ENCODE measurements at places on chromosomes 16 and 17.

- no peak for DNase-seq
Observed at GRCh38 chr17:21129023-21129681, 2.4 kb downstream of the DHRS7B start.

DNA sequence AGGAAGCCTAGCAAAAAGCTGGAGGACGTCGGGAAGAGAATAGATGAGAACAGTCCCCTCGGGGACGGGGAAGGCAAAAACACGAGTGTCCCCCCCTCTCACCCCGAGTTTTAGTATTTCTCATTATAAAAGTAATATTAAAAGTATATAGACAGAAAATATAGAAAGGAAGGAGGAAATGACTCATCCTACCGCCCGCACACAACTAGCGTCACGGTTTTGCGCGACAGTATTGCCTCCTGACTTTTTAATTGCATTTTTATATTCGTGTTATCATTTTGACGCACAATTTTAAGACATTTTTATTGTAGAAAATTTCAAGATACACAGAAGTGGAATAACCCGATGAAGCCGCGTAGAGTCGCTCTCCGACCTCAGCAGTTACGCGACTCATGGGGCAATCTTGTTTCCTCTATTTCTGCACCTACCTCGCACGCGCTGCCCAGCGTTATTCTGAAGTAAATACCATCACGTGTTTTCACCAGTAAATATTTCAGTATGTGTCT is 652 bp upstream of the SLC25A19 start:
- DNase-seq, result peak; percentile 72

DNA sequence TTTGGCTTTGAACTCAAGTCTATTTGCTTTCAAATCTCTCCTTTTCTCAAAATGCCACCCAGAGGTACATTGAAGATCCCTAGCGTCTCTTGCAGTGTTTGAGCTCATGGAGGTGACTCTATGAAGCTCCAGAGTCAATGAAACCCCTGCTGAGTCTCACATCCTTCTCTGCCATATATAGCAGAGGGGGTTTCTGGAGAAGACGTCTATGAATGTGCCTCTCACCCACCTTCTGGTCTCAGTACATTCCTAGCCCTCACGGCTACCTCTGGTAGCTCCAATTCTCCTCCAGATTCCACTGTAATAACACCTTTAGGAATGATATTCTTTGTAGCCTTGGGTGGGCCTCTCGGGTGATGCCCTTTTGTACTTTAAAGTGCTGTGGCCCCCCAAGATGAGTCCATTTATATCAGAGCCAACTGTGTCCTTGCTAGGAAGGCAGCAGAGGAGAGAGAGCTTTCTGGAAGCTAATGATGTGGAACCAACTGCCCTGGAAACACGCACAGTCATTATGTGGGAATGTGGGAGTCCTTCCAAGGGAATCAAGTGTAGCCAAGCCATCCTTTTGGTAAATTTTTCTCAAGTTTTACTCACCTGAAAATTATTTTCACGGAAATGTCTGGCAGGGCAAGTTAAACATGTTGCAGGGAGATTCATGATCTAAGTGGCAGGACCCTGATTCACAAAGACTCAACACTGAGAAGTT is 123.4 kb downstream of the ASIC2 start:
- DNase-seq, result no peak

GRCh38 chr17:15398736-15399331 is 57.4 kb upstream of the TEKT3 start:
- DNase-seq, result no peak

- DNase-seq, result peak; percentile 21
Observed at GRCh38 chr16:46911038-46911437, 26.9 kb downstream of the GPT2 start.

GRCh38 chr17:7644775-7645174 is 6.0 kb upstream of the ATP1B2 start:
- DNase-seq, result peak; percentile 32

DNA sequence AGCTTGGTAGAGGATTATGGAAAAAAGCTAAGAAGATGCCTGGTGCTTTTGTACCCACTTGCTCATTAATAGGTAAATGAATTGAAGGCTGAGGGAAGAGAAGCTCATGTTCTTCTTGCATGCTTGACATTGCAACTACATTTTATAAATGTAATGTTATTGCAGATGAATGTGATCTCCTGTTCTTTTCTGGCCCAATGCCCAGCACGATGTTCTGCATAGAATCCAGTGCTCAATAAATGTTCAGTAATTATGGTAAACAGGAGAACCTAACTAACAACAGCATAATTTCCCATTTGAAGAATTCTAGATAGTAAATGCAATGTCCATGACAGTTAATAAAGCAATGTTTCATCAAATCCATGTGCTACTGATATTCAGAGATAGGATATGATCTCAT is 638.2 kb upstream of the SOX9 start:
- no peak for DNase-seq

DNA sequence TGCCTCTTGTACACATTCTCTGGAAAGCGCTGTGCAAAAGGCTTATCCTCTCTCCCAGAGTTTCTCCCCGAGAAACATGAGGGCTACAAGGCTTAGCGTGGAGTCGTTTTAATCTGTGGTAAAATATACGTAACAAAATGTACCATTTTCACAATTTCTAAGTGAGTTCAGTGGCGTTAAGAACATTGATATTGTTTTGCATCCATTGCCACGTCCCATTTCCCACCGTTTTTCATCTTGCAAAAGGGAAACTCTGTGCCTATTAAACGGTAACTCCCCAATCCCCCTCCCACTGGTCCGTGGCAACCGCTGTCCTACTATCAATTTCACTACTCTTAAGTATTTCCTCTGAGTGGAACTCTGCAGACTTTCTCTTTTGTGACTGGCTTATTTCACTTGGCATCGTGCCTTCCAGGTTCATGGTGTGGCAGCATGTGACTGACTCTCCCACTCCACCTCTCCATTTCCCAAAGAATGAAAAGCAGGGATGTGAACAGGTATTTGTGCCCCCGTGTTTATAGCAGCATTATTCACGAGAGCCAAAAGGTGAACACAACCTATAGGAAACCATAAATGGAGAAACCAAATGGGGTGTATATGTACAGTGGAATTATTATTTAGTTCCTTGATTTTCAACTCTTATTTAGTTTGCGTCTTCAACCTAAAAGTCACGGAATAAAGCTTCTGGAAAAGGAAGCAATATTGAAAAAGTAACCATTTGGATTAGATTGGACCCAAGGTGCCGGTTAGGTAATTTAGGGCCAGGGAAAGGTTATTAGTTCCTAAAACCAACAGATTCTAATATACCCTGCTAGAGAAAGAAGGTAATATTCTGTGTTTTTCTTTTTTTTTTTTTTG is 1.1 kb upstream of the USP32 start:
- peak; percentile 64 for DNase-seq

DNA sequence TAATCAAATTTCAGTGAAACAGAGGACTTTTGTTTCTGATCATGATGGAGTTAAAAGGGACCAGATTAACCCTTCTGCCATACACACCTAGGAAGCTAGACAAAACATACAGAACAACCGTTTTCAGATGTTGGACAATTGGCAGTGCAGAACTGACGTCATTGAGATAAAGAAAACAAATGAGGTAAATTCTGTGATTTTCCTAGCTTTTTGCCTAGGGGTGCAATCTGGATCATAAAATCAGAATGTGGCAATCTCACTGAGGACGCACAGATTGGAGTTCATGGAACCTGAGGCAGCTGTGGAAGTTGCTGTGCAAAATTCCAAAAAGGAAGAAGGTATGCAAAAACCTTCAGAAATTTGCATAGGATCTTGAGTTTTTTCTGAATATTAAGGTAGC is 15.0 kb upstream of the USP32 start:
- DNase-seq, result no peak

DNA sequence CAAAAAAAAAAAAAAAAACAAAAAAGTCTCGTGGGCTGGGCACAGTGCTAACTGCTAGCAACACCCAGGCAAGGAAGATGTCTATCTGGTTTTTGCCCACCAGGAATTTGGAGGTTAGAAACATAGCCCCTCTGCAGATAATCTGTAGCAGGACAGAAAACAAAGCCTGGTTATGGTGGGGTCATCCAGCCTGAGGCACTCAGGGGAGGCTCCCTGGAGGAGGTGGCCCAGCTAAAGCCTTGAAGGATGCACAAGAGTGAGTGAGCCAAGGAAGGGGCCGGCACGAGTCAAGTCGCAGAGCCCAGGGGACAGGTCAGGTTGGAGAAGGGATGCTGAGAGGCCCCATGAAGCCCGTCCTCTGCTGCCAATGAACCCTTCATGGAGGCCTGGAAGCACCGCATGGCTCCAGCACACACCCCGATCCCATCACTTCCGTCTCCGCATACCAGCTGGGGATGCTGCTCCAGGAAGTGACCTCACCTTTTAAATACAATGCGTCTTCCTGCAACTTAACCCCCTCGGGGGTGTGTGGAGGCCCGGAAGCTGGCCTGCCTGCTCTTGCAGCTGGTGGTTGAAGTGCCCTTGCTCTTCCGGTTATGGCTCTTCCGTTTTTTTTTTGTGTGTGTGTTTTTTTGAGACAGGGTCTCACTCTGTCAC is 86.5 kb downstream of the ENGASE start:
- DNase-seq, result peak; percentile 55

DNA sequence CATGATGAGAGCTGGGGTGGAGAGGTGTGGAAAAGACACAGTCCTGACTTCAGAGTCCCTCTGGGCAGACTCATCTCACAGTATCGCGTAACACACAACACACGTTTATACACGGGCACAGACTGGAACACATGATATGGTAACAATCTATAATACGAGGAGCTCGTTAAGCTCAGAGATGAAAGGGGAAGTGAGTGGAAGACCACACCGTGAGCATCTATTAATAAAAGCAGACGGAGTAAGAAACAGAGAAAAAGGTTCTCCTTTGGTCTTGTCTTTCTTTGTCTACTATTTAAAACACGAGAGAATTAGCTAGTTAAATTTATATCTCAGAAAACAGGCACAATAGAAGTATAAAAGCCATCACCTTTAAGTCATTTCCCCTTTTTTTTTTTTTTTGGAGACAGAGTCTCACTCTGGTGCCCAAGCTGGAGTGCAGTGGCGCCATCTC is 13.5 kb downstream of the ANKRD11 start:
- DNase-seq, result no peak

GRCh38 chr17:31198026-31198425 is 99.0 kb downstream of the OMG start:
- no peak for DNase-seq

DNA sequence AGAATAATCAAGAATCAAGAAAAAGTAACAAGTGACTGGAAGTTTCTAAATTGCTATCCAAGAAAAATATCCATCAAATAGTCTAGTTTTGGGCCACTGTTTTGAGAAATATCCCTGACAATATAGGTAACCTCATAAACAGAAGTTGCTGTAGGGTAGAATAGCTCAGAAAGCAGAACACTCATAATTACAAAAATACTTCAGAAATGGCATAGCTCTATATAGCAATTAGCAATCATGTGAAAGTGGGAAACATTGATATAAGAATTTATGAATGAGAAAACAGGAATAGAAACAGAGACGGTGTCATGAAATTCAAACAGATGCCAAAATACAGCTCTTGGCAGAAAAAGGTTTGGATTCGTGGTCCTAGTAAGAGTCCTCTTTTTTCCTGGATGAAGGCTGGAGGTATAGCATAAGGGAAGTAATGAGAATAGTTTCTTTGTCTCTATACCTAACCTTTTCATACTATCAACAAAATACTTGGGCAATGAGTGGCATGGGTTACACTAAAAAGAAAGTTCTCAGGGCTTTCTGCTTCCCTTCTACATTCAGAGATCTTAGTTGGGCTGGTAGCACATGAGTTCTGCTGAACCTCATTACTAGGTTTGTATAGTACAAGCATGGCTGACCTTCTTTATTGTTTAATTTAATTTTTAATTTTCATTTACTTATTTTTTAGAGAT is 33.5 kb downstream of the SPAG9 start:
- DNase-seq, result no peak

DNA sequence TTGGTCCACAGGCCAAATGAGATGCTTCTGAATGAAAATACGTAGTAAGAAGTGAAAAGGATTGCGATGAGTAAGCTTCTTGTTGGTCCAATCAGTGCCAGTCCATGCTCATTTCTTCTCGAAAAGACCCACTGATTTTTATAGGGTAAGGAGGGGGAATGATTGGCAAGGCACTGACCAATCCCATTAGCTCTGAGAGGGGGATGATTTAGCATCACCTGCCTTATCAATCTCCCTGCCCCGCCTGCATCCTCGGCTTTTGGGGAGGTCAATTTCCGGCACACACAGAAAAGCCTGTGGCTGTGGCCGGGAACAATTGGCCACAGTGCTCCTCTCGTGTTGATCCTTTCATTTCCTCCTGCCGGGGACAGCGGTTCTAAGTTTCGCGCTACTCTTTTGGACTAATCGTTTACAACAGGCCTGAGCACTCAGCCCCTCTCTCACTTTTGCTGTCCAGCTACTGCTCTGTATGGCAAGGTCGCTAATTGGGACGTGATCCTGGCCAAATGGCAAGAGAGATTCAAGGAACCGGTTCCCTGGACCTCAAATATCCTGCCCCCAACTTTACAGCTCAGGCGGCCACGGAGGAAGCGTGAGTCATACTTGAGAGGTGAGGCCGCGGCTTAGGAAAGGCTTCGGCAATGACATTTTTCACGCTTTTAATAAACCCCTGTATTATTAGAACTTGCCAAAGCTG is 43.1 kb downstream of the TBX4 start:
- DNase-seq, result peak; percentile 49

- peak; percentile 50 for DNase-seq
Observed at GRCh38 chr17:794876-795275, 12.7 kb downstream of the MRM3 start.

GRCh38 chr16:3731126-3731935 is 14.0 kb upstream of the TRAP1 start:
- DNase-seq, result no peak

DNA sequence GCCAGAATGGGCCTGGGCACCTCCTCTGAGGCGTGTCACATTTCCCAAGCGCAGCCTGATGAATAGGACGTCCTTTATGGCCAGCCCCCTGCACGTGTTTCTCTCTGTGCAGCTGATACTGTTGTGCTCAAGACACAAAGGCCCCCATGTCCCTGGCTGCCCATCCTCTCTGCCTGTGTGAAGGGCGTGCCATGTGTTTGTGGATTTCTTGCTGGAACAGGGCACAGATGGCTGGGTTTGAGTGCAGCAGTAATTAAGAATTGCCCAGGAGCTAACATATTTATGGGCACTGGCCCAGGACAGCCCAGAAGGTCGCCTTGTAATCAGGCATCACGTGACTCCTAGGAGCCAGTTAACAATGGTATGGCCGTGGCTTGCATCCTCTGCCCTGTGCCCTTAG is 181.1 kb downstream of the CCDC182 start:
- DNase-seq, result no peak

- no peak for DNase-seq
Observed at GRCh38 chr17:8703001-8703400, 41.6 kb downstream of the CCDC42 start.

DNA sequence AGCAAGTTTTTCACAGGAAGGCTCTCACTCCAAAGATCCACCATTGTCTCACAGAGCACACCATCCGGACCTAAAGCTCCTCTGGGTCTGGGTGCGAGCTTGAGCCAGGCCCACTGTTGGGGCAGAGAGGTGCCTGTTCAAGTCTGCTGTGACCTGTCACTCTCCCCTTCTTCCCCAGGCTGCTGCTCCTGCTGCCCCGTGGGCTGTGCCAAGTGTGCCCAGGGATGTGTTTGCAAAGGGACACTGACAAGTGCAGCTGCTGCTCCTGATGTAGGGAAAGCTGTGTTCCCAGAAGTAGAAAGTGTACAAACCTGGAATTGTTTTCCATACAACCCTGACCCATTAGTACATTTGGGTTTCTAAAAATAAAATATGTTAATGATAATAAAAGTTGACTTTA is 4.8 kb upstream of the MT1X start:
- no peak for DNase-seq

- peak; percentile 55 for DNase-seq
Observed at GRCh38 chr17:62627904-62628633, 599 bp downstream of the MRC2 start.
